ENCODE measurements at places on chromosomes 4 and X.

GRCh38 chr4:179110356-179110755 is 1668.1 kb upstream of the AGA start:
- no peak for DNase-seq

DNA sequence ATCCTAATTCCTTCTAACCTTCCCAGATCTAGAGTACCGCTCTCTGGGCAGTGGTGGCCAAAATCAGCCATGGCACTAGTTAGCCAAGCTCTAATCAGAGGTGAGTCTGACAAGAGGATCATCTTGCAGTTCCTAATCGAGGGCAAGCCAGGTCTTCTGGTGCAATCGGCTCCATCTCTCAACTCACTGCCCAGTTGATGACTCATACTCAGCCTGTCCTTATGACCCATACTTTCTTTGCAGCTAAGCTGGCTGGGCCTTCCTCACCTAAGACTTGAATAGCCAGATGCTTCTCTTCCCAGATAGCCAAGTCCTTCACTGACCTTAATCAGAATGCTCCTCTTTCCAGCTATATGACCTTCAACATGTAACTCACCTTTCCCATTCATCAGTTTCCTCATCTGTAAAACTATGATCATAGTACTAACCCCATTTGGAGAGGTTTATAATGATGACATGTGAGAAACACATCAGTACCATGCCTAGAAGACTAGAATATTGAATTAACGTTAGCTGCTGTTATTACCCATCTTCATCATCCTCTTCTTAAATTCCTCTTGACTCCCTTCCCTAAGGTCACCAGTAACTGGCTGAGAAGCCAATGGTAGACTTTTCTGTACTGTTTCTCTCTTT is 57.1 kb downstream of the RELL1 start:
- peak; percentile 28 for DNase-seq

- no peak for DNase-seq
Measured at GRCh38 chrX:118847676-118848075, 24.1 kb downstream of the ZCCHC12 start.

DNA sequence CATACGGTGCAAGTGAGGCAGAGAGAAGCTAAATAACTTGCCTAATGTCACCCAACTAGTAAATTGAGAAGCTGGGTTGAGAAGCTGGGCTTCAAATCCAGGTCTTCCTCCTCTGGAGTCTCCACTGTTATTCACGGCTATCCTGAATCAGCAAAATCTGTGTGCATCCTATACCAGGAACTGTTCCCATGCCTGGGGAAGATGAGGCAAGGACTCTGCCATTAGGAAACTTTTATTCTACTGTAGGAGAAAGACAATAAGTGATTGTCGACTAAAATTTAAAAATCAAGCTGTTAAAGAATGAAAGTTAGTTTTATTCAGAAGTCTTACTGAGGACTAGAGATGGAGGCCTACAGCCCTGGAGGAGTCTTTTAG is 872 bp upstream of the TEC start:
- no peak for DNase-seq
